ENCODE measurements at places on chromosomes 12 and 14.

DNA sequence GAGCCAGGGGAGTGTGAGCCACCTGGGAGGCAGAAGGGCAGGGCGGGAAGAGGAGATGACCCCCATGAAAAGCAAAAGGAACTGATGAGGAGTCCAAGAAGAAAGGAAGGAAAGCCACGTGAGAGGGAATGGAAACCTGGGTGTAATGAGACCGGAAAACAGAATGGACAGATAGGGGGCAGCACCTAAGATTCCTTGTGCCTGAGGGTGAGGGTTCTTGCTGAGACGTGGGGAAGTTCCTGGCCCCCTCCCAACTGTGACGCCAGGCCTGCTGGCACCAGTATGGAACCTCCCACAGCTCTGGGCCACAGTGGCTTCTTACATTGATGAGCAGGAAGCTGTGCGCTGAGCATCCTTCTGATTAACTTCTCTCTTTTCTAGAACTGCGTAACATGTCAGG is 30.8 kb downstream of the TTC7B start:
- DNase-seq: peak; percentile 22

GRCh38 chr12:120067901-120068300 is 48.7 kb downstream of the RAB35 start:
- DNase-seq: no peak

GRCh38 chr12:1502831-1503230 is 91.5 kb downstream of the FBXL14 start:
- DNase-seq: no peak

DNA sequence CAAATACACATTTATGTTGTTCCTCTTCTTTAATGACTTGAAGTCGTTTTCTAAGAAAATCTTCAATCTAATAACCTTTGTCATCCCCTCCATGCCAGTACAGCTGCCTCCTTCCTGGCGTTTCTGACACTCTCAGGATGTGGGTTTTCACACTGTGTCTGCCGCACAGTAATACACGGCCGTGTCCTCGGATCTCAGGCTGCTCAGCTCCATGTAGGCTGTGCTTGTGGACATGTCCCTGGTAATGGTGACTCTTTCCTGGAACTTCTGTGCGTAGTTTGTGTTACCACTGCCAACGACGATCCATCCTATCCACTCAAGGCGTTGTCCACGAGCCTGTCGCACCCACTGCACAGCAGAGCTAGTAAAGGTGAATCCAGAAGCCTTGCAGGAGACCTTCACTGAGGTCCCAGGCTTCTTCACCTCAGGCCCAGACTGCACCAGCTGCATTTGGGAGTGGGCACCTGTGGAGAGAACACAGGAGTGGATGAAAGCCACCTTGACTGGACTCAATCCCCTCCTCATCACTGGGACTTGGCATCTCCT is 1095.9 kb downstream of the TMEM121 start:
- no peak for DNase-seq

All from fibroblast of skin of back (primary cell).